Brain (organoid and tissue), 16 donors: ENCODE measurements at places on chromosomes 12 and 14.

DNA sequence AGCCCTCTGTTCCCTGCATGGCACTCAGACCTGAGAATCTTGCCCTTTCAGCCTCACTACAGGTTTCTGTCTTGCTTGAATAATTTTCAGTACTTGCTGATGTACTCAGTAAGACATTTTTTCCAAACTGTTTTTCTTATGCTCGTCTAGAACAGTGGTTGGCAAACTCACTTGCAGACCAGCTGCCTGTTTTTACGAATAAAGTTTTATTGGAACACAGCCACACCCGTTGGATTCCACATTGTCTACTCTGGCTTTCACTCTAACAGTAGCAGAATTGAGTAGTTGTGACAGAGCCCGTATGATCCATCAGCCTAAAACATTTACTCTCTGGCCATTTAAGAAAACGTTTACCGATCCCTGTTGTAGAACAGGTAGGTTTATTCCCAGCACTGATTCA is 72.8 kb downstream of the FOXN4 start:
- peak; percentile 43 for DNase-seq

GRCh38 chr14:51643140-51643539 is 8.6 kb upstream of the FRMD6 start:
- no peak for DNase-seq

DNA sequence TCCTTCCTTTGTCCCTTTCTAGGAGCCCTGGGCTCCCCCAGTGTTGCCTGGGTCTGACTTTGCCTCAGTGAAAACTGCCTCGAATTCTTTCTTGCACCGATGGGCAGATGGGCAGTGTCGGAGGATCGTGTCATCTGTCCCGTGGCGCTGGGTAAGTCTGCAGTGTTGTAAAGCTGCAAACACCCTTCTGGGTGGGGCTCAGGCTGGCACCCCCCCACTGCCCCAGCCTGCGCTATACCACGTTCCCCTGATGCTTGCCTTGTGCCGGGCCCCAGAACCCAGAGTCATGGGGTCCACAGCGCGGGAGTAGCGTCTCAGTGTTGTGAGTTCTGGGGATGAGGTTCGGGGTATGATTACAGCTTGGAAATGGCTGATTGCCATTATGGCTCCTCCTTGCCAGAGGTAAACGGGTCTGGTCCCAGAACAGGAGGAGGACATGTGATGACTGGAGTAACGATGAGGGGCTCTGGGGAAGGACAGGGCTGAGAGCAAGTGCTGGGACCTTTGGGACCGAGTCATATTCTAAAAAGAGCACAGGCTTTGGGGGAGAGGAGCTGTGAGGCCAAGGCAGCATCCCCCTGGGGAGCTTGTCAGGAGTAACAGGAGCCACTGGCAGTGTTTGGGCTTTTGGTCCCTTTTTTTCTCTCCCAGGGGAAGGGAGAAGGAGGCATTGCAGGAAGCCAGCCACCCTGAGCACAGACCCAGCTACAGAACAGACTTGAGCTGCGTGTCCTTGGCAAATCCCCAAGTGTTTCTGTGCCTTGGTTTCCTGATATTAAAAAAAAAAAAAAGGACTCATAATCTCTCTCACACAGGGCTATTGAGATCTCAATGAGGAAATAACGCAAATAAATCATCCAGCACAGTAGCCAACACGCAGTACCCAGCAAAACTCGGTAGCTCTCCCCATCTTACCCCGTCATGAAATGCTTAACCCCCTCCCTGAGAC is 4.3 kb downstream of the RTL1 start:
- no peak for DNase-seq

DNA sequence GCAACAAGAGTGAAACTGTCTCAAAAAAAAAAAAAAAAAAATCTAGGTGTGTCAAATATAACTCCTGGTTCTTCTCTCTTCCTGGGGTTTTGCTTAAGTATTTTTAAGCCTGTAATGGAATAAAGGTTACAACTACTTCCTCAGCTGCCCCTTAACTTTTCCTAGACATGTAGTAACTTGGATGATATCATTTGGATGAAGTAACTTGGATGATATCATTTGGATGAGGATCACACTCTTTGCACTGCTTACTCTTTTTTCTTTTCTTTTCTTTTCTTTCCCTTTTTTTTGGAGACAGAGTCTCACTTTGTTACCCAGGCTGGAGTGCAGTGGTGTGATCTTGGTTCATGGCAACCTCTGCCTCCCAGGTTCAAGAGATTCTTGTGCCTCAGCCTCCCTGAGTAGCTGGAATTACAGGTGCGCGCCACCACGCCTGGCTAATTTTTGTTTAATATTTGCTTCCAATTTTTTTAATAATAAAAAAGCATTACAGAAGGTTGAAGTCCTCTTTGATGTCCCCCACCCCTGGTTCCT is 775 bp upstream of the FAM186A start:
- no peak for DNase-seq

- DNase-seq, result no peak
Measured at GRCh38 chr14:69484444-69485314, at the start of gene PLEKHD1. PLEKHD1 (plus strand) TSS chr14:69484728; CDS start chr14:69484966, 238 bp downstream.

DNA sequence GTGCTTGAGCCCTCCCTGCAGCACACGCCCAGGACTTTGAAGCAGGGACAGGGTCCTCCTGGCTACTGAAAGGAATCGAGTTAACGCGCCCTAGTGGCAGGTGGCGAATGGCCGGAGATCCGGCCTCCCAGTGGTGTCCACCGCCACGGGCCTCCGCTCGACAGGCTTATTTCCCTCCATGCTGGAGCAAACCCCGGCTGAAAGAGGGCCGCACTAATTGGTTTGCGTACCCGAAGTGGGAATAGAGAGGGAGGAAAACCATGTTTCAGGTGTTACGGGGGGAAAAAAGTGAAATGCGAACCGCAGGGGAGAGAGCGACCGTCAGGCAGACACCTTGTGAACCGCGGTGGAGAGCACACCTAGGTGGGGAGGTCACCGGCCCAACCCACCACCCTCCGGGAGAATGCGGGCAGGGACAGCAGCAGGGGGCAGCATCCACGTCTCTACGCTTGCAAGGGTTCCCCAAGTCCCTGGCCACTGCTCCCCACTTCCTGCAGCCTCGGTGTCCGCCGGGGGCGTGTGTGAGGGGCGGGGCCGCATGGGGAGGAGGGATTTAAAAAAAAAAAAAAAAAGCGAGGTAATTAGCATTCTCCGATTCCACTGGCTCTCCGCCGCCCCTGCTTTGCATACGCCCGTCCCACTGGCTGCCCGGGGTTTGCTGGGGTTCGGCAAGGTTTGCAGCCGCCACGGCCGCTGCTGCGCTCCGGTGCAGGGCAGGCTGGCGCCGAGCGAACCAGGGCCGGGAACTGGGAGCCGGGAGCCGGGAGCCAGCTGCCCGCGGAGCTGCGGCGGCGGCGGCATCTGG is 224.6 kb upstream of the CRY1 start:
- DNase-seq, result peak; percentile 95

- no peak for DNase-seq
Measured at GRCh38 chr14:82755923-82756322, 1222.3 kb upstream of the SEL1L start.
